ENCODE measurements at places on chromosomes 5 and 9. TPM values are rescaled to one million over a fixed set of nuclear protein-coding genes. Genes with fewer than 3 reads are reported as not detected.

HAVCR2 gene
- 1.8 TPM for polyA plus RNA-seq

FAM153A gene
- not detected for polyA plus RNA-seq

ABHD17B gene
- 31.0 TPM for polyA plus RNA-seq

ZNF354C gene
- polyA plus RNA-seq, result 0.41 TPM

GFI1B gene
- 0.74 TPM for polyA plus RNA-seq

OTULINL gene
- polyA plus RNA-seq, result 1.2 TPM

SLC4A9 gene
- polyA plus RNA-seq, result not detected

CNTFR gene
- polyA plus RNA-seq, result not detected

C9 gene
- not detected for polyA plus RNA-seq

OR2Y1 gene
- not detected for polyA plus RNA-seq

All from IgD-negative memory B cell (primary cell).